ENCODE measurements at places on chromosomes 5 and 9.

DNA sequence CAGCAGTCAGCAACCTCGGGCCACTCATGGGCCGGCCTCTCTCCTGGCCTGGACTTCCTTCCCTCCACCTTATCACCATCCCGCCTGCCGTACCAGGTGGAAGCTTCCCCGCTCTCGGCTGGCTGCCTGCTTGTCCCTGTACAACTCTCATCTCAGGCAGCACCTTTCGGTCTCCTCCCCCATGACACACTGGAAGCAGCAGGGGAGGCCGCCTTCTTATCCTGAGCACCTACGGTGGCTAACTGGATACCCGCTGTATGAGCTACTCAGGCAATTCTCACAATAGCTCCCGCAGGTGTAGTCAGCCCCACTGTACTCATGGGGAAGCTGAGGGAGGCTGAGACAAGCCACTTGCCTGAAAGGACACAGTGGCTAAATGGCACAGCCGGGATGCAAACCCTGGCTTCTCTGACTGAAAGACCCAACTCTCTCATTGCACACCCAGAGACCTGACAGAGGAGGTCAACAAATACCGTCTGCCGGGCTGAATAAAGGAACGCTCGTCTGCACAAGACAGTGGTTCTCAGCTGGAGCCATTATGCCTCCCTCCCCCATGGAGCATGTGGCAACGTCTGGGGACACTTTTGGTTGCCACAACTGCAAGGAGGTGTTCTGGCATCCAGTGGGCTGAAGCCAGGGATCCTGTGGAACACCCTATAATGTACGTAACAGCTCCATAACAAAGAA, 9.6 kb downstream of the STK10 start:
- DNase-seq: no peak

DNA sequence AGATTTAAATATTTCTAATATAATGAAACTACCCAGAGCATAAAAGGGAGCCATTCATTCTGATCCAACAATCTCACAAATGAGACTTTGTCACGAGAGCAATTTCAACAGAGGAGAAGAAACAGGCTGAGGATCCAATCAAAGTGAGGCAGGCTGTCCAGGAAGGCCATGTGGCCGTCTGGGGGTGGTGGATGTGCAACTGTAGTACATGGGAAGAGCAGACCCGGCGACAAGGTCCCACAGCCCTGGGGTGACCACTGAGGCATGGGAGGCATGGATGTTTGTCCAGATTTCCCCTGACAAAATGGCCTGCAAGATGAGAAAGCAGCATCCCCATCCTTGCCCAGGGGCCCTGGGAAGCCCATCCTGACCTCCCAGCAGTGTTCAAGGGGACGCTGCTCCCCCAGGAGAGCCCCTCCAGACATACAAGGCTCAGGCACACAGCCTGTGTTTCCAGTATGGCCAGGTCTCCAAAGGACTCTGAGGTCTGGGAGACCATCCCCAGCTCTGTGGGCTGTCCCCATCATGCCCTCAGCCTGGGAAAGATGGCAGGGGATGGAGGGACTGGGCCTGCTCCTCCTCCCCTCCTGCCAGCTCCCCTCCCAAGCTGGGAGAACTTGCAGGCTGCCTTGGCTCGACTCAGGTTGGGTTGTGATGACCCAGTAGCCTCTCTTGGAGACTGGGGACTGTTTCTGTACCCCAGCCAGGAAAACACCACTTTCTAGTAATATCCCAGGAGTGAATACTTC, 27.5 kb upstream of the FCN2 start:
- no peak for DNase-seq

DNA sequence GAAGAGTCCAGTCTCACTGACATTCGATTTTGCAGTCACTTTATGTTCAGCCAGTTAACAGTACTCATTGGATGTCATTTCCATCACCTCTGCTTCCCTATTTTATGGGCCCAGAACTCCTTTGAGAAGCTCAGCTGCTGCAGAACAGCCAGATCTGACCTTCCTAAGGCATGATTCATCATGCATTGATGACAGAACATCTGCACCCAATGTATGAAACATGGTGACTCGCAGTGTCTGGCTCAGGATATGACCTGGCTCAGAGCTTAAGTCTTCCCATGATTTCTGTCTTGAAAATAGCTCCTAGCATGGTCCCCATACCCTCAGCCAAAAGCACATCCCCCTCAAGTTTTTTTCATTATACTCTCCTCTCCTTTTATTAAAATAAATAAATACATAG, 92.6 kb upstream of the TRIM32 start:
- DNase-seq: no peak

DNA sequence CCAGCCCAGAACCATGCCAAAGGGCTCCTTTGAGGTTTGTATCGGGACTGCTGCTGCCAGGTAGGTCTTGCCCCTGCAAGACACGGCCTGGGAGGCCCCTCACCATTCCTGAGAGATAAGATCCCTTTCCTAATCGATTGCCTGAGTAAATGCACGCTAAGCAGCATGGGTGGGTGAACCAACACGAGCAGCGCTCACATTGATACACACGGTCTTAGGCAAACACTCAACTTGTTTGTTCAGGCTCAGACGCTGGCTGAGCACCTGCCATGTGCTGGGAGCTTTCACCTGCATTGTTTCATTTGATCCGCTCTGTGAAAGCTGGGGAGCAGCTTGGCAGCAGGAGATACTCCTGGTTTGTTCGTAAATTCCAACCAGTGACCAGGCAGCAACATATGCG, 76.9 kb upstream of the NEURL1B start:
- DNase-seq: no peak

DNA sequence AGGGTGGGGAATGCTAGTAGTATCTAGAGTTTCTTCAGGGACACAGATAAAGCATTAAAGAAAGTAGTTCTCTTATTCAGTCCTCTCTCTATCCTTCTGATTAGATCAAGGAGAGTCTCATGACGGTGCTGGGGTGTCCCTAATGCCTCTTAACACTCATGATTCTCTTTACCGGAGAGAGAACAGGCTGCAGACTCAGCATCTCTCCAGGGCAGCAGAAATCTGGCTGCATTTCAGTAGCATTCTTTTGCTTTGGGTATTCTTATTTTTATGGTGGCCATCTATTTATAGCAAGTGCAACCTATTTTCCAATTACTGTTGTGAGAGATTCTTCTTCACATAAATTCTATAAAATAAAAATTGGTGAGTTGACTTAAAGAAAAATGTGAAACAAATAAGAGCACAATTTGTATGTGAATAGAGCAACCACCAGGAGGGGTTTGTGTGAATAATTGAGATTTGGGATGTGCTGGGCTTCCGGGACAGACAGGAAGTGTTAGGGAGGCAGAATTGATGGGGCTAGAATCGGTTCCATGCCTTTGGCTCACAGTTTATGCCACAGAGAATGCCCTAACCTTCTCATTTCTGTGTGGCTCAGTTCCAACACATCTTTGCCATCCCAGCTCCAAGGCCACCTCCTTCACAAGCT, 23.8 kb upstream of the BOD1 start:
- no peak for DNase-seq

- no peak for DNase-seq
Observed at GRCh38 chr5:3391210-3391609, 204.4 kb upstream of the IRX1 start.
